ENCODE measurements at places on chromosomes 5 and 9. TPM values are rescaled to one million over a fixed set of nuclear protein-coding genes. Genes with fewer than 3 reads are reported as not detected.

The PNPLA7 gene
- total RNA-seq, result 0.54 TPM

The CCDC192 gene
- total RNA-seq, result not detected

The PCDHGB7 gene
- total RNA-seq, result 0.08 TPM

The PRSS3 gene
- 9.9 TPM for total RNA-seq

The CD14 gene
- total RNA-seq, result 4.3 TPM

The CYSRT1 gene
- total RNA-seq, result 4.6 TPM

The GABRP gene
- not detected for total RNA-seq

The MVB12B gene
- 7.8 TPM for total RNA-seq

The SPINK4 gene
- not detected for total RNA-seq

The IRX4 gene
- 0.31 TPM for total RNA-seq

The PTPN3 gene
- total RNA-seq, result 17.3 TPM

The TCF7 gene
- total RNA-seq, result 10.7 TPM

The PCDHGA10 gene
- 0.03 TPM for total RNA-seq

The CCL27 gene
- not detected for total RNA-seq

The SOHLH1 gene
- total RNA-seq, result 0.12 TPM

The BHMT2 gene
- total RNA-seq, result not detected

The ETF1 gene
- total RNA-seq, result 120 TPM

The LURAP1L gene
- total RNA-seq, result 28.7 TPM

The CAMK2A gene
- 0.71 TPM for total RNA-seq

The ZCCHC7 gene
- total RNA-seq, result 15.0 TPM

The NDOR1 gene
- total RNA-seq, result 15.2 TPM

The TPM2 gene
- 650 TPM for total RNA-seq

The KIF4B gene
- 0.06 TPM for total RNA-seq

The FBP2 gene
- 0.06 TPM for total RNA-seq

The FOCAD gene
- 19.7 TPM for total RNA-seq

The ECSCR gene
- total RNA-seq, result not detected
